ENCODE measurements at places on chromosomes 11 and 22. TPM values are rescaled to one million over a fixed set of nuclear protein-coding genes. Genes with fewer than 3 reads are reported as not detected.

GRCh38 chr11:44825058-44825785, 98.5 kb downstream of the TSPAN18 start:
- H3K4me1 ChIP-seq = no peaks in the 10 kb centered on the region
- no peak overlapping the region for H3K27ac ChIP-seq
- no peaks in the 10 kb centered on the region for H3K27me3 ChIP-seq
- H3K4me3 ChIP-seq = no peak overlapping the region
- no peaks in the 10 kb centered on the region for H3K36me3 ChIP-seq

- no peaks in the 10 kb centered on the region for H3K4me1 ChIP-seq
- no peaks in the 10 kb centered on the region for H3K36me3 ChIP-seq
- no peak for DNase-seq
- H3K27me3 ChIP-seq = no peaks in the 10 kb centered on the region
- H3K27ac ChIP-seq = no peak overlapping the region
Measured at GRCh38 chr11:130826572-130826971, 89.7 kb downstream of the SNX19 start.

DNA sequence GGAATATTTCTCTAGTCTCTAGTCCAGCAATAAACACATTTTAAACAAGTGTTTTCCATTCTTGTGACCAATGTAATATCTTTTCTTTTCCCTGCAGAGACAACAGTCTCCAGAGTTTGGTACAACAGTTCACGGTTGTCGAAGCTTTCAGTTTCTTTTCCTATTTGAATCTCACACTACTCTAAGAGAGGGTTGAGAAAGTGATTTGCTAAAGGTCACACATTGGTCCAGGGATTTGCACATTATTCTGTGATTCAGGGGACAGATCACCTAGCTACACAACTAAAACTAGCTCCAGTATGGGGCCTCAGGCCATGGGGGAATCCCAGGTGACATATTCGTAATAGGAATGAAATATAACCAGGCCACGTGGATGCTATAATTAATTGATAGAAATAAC, 132.5 kb downstream of the HIPK3 start:
- no peaks in the 10 kb centered on the region for H3K36me3 ChIP-seq
- H3K4me3 ChIP-seq = no peak overlapping the region
- no peaks in the 10 kb centered on the region for H3K27me3 ChIP-seq
- no peaks in the 10 kb centered on the region for H3K4me1 ChIP-seq
- DNase-seq = no peak

- H3K4me3 ChIP-seq = no peak overlapping the region
- DNase-seq = no peak
- H3K27me3 ChIP-seq = no peaks in the 10 kb centered on the region
- H3K27ac ChIP-seq = no peak overlapping the region
Measured at GRCh38 chr11:85805387-85805786, 5.6 kb downstream of the SYTL2 start.

DNA sequence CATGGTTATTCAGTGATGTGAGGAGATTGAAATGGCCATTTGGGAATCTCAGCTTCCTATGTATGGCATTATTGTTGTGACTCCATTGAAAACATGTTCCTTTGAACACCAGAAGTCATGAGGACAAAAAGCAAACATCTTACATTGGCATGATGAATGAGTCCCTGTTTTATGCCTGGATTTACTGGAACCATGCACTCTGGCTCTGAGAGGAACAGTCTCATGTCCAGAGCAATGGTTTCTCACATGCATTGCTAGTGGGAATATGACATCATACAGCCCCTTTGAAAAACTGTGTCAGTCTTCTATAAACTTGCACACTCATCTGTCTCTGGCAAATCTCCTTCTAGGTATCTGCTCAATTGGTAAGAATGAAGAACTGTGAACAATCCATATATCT, 3.4 kb upstream of the KDM4F start:
- no peak overlapping the region for H3K27ac ChIP-seq
- no peaks in the 10 kb centered on the region for H3K4me1 ChIP-seq
- DNase-seq = no peak
- no peaks in the 10 kb centered on the region for H3K27me3 ChIP-seq
- no peak overlapping the region for H3K4me3 ChIP-seq
- H3K36me3 ChIP-seq = no peaks in the 10 kb centered on the region

DNA sequence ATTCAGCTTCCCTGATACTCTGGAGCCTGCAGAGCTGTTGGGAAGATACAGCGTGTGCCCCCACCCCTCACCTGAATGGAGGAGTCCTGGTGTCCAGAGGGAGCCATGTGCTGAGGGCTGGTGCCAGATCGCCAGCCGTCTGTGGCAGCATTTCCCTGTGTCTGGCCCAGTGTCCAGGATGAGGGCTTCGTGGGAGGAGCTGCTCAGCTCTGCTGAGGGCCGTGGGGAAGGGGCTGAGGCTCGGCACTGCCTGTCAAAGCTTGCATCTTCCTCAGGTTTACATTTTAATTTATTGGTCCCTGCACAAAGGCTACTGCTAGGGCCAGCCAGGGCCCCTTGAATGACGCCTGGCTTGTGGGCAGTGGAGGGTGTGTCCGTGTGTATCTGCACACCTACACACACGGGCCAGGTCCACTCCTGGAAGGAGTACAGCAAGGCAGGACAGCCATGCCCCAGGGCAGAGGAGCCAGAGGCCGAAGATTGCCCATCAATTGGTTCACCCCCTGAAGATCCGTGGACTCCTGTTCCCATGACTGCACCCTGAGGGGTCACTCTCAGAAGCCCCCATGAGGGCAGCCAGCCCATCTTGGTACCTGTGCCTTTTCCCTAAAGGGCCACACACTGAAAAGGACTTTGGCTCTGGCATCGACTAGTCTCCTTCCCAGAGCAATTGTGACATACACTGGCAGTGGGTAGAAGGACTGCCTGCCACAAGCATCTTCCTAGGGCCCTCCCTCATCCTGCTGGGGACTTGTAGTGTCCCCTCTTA, 107.7 kb upstream of the PARVA start:
- no peaks in the 10 kb centered on the region for H3K36me3 ChIP-seq
- H3K4me3 ChIP-seq = no peak overlapping the region
- no peak for DNase-seq
- no peak overlapping the region for H3K27ac ChIP-seq
- no peaks in the 10 kb centered on the region for H3K4me1 ChIP-seq
- no peaks in the 10 kb centered on the region for H3K27me3 ChIP-seq

DNA sequence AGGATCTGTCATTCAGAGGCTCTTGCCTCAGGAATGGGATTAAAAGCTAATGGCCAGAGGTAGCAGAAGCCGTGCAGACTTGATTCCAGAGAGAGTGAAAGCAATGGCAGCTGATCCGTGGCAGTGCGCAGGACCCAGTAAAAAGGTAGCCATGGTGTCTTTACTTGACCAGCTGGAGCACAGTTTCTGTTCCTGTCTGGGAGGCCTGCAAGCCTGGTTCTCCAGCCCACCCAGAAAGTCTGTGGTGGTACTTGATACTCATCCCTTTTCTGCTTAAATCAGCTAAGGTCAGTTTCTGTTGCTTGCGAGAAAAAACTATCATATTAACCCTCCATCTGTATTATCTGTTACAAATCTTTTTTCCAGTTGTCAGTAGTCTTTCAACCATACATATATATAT, 86.7 kb downstream of the RPS6KA4 start:
- no peak overlapping the region for H3K4me3 ChIP-seq
- peaks cover 6% of the 10 kb centered on the region for H3K27me3 ChIP-seq
- no peak for DNase-seq
- peaks cover 17% of the 10 kb centered on the region for H3K4me1 ChIP-seq

DNA sequence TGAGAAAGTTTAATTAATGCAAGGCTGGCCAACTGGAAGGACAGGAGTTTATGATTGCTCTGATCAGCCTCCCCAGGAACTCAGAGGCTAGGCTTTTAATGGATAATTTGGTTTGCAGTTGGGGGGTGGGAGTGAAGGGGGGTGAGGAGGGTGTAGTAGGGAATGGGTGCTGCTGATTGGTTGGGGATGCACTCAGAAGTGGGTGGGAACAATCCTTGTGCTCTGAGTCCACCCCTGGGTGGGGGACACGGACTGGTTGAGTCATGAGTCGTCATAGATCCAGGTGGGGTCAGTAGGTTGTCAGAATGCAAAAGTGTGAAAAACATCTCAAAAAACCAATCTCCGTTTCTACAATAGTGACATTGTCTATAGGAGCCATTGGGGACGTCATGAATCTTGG, 20.9 kb upstream of the CYB5R3 start:
- no peaks in the 10 kb centered on the region for H3K4me1 ChIP-seq
- H3K27me3 ChIP-seq = no peaks in the 10 kb centered on the region
- no peak overlapping the region for H3K27ac ChIP-seq
- H3K36me3 ChIP-seq = no peaks in the 10 kb centered on the region
- H3K4me3 ChIP-seq = no peak overlapping the region

DNA sequence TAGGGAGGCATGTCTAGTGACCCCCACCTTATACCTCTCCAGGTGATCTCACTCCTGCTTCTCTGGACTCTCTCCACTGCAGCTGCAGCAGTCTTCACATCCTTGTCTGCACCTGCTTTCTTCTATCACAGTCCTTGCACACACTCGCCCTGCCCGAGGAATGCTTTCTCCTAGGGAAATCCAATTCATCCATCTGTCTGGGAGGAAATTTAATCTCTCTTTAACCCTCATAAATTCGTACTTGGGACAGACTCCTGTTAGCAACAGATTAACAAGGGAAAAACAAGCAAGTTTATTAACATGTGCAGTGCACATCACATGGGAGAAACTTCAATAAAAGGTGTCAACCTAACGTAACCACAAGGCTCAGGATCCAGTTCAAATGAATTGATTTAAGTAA, 11.3 kb upstream of the RCN1 start:
- DNase-seq = no peak
- H3K4me3 ChIP-seq = no peak overlapping the region
- no peak overlapping the region for H3K27ac ChIP-seq
- H3K27me3 ChIP-seq = no peaks in the 10 kb centered on the region
- no peaks in the 10 kb centered on the region for H3K4me1 ChIP-seq
- H3K36me3 ChIP-seq = no peaks in the 10 kb centered on the region

Gene SMTNL1
- not detected for total RNA-seq

Gene SVIP
- 67.8 TPM for total RNA-seq
